Bronchial epithelial cell (primary cell): ENCODE measurements at places on chromosomes 6 and 20. TPM values are rescaled to one million over a fixed set of nuclear protein-coding genes. Genes with fewer than 3 reads are reported as not detected.

DNA sequence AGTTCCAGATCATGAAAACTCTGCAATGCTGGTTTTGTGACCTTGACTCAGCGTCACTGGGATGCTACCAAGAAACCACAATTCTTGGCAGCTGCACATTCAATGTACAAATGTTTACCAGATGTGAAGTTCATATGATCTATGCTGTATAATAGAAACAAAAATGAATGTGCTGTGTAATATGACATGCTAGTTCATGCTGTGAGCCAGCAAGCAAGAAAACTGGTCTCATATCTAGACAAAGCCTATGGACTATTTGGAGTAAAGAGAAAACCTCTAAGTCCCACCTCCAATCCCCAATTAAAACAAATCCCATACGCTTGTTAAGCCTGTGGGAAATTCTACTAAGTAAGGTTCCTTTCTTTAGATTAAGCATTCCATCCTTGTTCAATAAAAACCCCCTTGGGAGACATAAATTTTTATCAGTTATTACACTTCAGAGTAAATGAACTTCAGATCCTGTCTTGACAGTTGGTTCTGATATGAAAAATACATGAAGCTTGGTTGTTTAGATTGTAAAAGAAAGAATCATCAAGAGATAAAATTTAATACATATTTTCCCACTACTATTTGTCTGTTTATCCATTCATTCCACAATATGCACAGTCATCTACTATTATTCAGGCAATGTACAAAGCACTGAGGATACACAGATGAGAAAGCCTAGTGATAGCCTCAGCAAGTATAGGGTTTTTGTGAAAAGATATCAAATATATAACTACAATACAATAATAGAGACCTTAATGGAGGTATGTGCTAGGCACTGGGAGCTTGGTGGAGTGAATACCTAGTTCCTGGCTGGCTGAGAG, 20.1 kb downstream of the COL21A1 start:
- DNase-seq, result no peak

Gene MCHR2
- total RNA-seq, result not detected in 2 replicates

- peak; percentile 78 for DNase-seq
Measured at GRCh38 chr6:79167931-79168694, 66.4 kb downstream of the HMGN3 start.

Gene XKR7
- not detected in 2 replicates for total RNA-seq

DNA sequence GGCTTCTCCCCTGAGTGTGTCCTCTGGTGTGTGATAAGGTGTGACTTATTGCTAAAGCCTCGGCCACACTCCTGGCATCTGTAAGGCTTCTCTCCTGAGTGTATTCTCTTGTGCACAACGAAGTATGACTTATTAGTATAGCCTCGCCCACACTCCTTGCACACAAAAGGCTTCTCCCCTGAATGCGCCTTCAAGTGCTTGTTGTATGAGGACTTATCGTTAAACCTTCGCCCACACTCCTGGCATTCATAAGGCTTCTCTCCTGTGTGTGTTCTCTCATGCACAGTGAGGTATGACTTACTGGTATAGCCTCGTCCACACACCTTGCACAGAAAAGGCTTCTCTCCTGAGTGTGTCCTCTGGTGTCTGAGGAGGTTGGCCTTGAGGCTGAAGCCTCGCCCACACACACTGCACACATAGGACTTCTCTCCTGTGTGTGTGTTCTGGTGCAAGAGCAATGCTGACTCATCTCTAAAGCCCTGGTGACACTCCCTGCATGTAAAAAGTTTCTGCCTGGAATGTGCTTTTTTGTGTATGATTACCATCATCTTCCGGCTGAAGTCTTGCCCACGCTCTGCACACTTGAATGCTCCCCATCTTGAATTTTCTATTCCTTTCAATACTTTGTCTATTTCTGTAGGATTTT, 20.4 kb downstream of the ZNF337 start:
- DNase-seq, result peak; percentile 79

- no peak for DNase-seq
Measured at GRCh38 chr6:13033145-13033544, 295.2 kb downstream of the TBC1D7 start.

GRCh38 chr6:138028893-138029292, 78.3 kb downstream of the PERP start:
- peak; percentile 89 for DNase-seq

GRCh38 chr6:167479901-167480648, 155.2 kb downstream of the TTLL2 start:
- no peak for DNase-seq

- DNase-seq, result no peak
Measured at GRCh38 chr6:45387236-45387635, 9.5 kb upstream of the SUPT3H start.

- DNase-seq, result no peak
Measured at GRCh38 chr6:109466212-109466923, 10.8 kb upstream of the MICAL1 start.

Gene ULBP1
- total RNA-seq, result 1.1 and 4.1 TPM in 2 replicates

DNA sequence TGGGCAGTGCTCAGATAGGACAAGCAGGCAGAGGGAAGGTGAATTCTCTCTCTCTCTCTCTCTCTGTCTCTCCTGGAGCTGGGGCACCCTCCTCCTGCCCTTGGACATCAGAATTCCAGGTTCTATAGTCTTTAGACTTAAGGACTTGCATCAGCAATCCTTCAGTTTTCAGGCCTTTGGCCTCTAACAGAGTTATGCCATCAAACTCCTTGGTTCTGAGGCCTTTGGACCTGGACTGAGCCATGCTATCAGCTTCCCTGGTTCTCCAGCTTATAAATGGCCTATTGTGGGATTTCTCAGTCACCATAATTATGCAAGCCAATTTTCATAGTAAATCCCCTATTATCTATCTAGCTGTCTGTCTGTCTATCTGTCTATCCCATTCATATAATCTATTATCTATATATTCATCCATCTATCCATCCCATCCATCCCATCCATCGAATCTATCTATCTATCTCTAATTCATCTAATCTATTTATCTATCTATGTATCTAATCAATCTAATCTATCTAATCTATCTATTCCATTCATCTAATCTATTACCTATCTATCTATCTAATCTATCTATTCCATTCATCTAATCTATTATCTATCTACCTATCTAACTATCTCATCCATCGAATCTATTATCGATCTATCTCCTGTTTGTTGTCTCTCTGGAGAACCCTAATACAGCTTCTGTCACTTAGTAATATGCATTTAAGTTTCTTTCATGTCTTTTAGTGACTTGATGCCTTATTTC, 48.2 kb upstream of the HIVEP1 start:
- no peak for DNase-seq

DNA sequence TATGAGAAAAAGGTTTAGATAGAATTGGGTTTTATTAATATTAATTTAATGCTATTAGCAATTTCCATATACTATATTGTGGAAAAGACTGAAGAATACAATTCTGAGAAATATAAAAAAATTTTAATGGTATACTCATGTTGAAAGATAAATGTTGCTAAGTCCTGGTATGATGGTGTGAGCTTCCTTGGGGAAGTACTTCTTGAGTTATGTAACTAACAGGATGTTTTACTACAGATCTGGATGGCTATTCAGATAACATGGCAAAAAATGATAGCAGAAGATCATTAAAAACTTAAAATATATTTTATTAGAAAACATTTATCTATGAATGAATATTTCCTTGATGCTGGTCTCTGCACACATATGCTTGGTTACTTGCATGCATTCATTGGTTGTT, 23.5 kb upstream of the CALHM6 start:
- no peak for DNase-seq

DNA sequence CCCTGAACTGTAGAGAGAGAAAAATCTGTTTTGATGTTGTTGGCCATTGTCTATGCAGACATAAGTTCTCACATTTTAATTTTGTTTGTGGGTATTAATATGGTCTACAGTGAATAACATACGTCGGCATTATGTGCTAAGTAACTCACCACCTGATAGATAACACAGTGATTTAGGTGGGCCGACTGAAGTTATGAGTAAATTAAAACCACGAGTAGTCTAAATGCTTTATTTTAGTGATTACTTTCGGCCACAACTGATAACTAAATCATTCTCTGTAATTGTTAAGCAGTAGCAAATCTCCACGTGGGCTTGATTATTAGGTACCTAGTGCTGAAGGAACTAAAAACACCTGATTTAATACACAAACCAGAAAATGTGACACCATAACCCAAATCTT, 1.1 kb downstream of the DOP1A start:
- no peak for DNase-seq
